MG63 (cell line): ENCODE measurements at places on chromosomes 12 and 14. TPM values are rescaled to one million over a fixed set of nuclear protein-coding genes. Genes with fewer than 3 reads are reported as not detected.

- no peak for DNase-seq
Observed at GRCh38 chr12:23066095-23066494, 441.1 kb downstream of the ETNK1 start.

DNA sequence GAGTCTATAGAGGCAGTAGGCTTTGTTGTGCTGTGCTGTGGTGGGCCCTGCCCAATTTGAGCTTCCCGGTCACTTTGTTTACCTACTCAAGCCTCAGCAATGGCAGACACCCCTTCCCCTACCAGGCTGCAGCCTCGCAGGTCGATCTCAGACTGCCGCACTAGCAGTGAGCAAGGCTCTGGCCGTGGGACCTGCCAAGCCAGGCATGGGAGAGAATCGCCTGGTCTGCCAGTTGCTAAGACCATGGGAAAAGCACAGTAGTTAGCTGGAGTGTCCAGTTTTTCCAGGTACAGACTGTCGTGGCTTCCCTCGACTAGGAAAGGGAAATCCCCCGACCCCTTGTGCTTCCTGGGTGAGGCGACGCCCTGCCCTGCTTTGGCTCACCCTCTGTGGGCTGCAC, 26.3 kb downstream of the ANO6 start:
- DNase-seq, result no peak

The LYZ gene
- not detected in 2 replicates for total RNA-seq

- DNase-seq, result no peak
Observed at GRCh38 chr14:101198398-101199027, 295.0 kb upstream of the RTL1 start.

DNA sequence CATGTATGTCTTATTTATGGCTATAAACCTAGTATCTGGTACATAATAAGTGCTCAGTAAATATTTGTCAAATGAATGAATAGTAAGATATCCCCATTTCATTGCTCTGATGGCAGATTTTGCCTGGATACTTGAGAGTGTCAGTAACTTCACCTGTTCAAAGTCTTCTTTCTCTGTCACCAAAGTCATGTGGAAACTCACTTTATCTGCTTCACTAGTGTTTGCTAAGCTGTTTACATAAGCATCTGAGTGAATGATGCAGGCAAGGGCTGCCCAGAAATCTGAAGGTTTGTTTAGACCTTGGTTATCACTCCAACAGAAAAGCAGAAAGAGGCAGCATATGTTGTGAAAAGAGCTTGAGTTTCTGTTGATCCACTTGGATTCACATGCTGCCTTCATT, 4.3 kb downstream of the OR4E1 start:
- no peak for DNase-seq

DNA sequence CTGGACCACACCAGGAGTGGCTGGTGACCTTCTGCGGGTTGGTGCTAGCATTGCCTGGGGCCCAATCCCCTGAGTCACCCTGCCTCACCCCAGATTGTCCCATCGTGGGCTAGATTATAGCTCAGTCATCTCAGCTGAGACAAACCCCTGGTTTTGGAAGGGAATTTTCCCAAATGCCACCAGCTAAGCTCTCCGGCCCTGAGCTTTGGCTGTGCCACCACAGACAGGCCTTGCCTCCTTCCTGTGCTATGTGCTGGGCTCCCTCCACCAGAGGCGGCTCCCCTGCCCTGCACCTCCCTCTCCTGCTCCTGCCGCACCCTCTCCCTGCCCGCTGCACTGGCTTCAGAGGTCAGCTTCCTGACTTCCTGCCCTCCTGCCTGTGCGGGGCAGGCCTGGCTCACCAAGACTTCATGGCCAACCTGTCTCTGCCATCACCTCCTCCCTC, 196.3 kb downstream of the TSPAN9 start:
- DNase-seq, result peak; percentile 10

The CLEC2A gene
- not detected in 2 replicates for total RNA-seq
